RWPE1 (cell line): ENCODE measurements at places on chromosomes 7 and 10.

- DNase-seq: no peak
Measured at GRCh38 chr10:109977382-109977806, 30.4 kb upstream of the ADD3 start.

- DNase-seq: peak; percentile 5
Measured at GRCh38 chr7:114084472-114085312, 165.9 kb upstream of the PPP1R3A start.

- no peak for DNase-seq
Measured at GRCh38 chr7:143451122-143451521, 7.9 kb downstream of the TAS2R60 start.

- DNase-seq: no peak
Measured at GRCh38 chr10:19944911-19945663, 128.9 kb downstream of the PLXDC2 start.

- DNase-seq: no peak
Measured at GRCh38 chr10:30894221-30894620, 137.4 kb downstream of the ZNF438 start.

GRCh38 chr10:110138197-110138812 lies 69.1 kb upstream of the MXI1 start:
- peak; percentile 51 for DNase-seq

DNA sequence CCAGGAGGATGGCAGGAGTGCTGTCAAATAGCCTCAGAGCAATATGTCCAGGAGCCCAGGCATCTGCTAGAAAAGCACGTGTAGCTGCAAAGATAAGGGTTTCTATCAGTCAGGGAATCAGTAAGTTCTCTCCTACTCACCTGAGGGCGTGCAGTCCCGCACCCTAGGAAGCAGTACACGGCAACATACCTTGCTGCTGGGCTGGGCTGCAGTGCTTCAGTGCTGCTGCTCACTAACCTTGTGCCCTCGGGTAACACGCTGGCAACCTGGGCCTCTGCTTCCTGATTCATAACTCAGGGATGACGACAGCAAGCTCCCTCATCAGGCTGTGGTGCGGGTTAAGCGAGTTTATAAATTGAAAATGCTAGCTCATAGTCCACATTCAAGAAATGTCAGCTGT lies 29.5 kb upstream of the CCNY start:
- peak; percentile 80 for DNase-seq

DNA sequence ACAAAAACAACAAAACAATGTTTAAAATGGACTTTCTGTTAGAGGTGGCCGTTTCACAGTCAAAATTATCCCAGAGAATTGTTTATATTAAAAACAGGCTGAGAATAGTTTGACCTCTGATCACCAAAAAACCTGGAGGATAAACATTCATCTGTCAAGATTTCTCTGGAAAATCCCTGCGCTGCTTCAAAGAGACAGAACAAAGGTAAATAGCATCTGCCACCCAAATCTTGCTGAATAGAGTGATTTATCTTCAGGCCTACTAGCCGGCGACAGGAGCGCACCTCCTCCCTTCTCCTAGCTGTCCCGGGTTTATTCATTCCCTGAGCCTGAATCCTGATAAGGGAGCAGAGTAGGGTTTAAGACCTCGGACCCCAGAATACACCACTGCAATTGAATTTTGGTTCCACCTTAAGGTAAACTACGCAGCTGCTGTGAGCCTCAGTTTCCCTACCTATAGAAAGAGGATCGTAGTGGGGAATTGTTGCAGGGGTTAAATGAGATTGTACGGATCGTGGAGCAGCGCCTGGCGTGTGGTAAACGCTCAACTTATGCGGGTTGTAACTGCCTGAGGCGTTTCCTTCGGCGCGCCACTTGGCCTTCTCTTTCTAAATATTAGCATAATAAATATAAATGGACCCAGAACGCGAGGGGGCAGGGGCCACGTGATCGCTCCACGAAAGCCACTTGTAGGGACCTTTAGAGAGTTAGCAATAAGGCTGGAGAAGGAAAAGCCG lies 498 bp upstream of the ST7 start:
- peak; percentile 26 for DNase-seq

- DNase-seq: no peak
Measured at GRCh38 chr7:143487566-143487965, 9.9 kb downstream of the TAS2R41 start.

DNA sequence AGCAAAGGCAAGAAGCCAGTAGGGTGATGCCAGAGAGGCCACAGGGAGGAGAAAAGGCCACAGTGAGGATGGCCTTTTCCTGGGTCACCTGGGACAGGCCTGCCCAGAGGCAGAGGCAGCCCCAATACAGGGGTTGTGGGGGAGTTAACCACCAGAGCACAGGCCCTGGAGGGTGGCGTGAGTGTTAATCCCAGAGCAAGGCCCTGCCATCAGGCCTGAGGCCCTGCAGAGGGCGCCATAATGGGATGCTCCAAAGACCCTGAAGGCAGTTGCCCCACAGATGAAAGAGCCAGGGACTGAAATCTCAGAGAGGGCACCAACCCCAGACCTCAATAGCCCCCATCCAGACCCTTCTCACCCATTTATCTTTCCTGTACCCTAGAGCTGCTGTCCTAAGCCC lies 23.9 kb downstream of the SLC13A4 start:
- DNase-seq: no peak

DNA sequence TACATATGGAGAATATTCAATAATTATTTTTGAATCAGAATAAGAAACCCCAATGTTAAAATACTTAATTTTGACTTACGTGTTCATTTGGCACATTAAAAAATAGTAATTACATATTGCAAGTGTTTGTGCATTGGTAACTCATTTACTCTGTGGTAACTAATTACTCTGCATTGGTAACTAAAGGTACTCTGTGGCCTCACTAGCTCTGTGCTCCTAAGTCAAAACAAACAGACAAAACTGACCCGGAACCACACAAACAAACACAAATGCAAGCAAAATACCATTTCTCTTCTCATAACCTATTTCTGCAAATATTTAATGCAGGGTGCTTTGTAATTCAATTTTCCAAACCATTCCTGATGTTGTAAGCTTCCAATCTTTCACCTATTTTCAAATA lies 1244.3 kb downstream of the REEP3 start:
- DNase-seq: no peak

DNA sequence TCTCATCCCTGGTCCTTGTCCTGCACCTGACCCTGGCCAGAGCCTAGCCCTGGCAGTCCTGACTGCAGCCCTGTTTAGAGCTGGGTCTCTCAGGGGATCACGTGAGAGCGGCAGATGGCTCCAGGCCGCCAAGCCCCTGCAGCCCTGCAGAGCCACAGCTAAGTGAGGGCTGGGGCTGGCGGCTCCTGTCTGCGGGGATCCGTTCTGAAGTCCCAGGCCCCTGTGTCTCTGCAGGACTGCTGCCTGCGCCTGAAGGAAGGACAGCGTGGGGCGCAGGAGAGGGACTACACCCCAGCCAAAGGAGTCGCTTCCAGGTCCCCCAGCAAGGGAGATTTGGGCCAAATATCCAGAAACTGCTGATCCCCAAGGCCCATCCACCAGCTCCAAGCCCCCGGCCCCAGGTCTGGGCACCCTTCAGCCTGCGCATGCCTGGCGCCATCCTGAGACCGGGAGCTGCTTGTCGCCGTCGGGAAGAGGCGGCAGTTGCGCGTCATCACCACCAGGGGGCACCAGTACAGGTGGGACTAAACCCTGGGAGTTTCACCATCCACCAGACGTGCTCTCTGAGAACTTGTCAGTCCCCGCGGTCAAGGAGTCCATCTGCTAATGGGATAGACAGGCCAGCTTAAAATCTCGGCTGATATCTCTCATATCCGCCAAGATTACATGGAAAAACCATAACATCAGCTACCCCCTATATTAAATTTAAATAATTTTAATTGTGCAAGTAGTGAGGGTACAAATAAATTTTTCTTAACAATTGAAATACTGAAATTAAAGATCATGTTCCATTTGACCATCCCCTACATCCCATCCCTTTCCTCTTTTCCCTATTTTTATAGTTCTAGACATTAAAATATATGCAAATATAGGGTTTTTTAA lies 25.1 kb upstream of the GHRHR start:
- DNase-seq: peak; percentile 79

DNA sequence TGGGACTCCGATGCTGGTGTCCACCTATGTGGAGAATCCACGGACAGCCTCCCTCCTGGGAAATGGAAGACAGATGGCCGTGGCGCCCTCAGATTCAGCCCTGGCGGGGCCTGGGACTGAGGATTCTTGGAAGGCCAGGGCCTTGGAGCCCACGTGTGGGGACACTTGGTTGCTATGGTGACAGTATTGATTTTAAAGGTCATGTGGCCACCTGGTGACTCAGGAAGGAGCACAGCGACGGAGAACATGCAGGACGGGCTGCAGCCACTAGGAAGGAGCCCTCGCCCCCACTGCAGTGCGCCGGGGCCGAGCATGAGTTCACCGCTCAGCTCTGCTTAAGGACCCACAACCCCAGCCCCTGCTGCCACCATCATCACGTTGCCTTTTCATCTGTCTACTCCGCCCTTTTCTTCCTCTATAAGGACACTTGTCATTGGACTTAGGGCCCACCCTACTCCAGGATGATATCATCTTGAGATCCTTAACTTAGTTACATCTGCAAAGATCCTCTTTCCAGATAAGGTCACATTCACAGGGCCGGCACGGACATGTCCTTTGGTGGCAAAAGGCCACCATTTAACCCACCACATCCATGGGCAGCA lies 3.7 kb upstream of the STK32C start:
- no peak for DNase-seq

- no peak for DNase-seq
Measured at GRCh38 chr10:124597846-124598165, 136.2 kb downstream of the LHPP start.

DNA sequence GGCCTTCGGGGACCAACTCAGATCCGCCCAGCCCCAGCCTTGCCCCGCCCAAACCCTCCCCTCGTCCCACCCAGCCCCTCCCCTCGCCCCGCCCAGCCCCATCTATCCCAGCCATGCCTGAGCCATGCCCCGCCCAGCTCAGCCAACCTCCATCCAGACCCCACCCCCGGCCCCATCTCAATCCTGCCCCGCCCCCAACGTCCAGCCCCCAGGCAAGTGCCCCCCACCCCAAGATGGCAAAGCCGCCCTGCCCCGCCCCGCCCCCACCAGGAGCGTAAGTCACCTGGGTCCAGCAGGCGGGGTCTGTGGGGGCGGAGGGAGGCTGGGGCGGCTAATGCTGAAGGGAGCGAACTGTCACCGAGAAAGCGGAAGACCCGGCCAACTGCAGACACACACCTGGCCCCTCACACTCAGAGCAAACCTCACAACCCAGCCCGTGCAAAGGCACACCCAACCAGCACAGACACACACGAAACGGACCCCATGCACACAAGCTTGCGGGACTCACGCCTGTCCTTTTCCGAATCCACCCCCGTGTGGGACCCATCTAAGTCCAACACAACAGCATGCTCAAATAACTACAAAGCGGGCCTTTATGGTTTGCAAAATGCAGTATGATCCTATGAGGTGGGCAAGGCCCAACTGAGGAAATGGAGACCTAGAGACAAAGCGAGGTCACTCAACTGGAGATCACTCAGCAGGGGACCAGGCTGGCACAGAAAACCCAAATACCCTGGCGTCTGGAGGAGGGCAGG lies 11.5 kb upstream of the OGA start:
- DNase-seq: peak; percentile 78

- no peak for DNase-seq
Measured at GRCh38 chr10:101027106-101027720, 3.7 kb downstream of the PDZD7 start.

GRCh38 chr7:24834128-24834798 lies 77.0 kb upstream of the GSDME start:
- no peak for DNase-seq

GRCh38 chr10:13820119-13820963 lies 233.6 kb downstream of the PRPF18 start:
- DNase-seq: no peak

DNA sequence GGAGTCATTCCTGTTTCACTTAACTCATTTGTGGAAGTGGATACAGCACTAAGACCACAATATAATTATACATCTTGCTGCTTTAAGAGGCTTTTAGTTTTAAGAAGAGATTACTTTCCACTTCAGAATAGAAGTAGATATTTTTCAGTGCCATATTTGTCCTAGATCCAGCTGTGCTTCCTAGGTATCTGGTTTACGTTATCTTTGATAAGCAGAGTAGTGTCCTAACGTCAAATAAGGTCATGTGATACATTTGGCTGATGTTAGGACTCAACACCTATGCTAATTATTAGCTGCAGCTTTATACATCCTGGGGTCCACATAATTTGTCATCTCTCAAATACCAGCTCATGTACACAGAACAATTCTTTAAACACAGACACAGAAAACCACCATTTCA lies 196.2 kb upstream of the SMIM30 start:
- DNase-seq: no peak

GRCh38 chr10:119343011-119343601 lies 135.7 kb downstream of the GRK5 start:
- no peak for DNase-seq

DNA sequence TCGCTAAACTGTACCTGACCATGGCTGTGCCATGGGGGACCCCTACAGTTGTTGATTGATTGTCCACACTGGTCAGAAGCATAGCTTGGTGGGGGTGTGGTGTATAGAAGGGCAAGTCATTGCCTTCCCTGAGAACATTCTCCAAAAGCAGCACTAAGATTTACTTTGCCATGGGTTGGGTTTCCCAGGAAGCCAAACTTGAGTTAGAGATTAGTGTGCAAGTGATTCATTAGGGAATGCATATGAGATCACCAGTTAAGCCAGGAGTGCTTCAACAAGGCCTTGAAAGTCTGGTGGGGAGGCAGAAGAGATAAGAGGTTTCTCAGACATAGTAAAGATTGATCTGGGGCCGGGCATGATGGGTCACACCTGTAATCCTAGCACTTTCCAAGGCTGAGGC lies 21.4 kb upstream of the TPST1 start:
- DNase-seq: no peak

GRCh38 chr7:90789736-90790306 lies 193.7 kb downstream of the CDK14 start:
- DNase-seq: no peak

- peak; percentile 33 for DNase-seq
Measured at GRCh38 chr7:106312099-106312871, 27.5 kb upstream of the NAMPT start.

GRCh38 chr10:19651549-19651948 lies 164.7 kb upstream of the PLXDC2 start:
- DNase-seq: no peak

DNA sequence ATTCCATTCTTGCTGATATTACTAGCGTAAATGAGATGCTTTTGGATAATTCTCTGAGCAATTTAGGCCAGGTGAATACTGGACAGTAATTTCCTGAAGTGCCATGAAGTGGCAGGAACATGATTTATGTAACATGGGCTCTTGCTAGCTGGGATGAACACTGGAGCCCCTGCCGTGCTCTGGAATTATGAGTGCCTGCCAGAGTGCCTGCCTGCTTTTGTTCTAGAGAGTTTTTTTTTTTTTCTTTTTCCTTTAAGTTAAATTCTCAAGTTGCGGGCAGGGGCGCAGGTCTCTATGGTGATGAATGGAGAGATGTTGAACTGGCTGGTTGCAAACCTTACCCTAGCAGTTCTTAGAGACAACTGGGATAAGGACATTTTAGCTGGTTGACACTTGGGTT lies 165.9 kb downstream of the AUTS2 start:
- no peak for DNase-seq

DNA sequence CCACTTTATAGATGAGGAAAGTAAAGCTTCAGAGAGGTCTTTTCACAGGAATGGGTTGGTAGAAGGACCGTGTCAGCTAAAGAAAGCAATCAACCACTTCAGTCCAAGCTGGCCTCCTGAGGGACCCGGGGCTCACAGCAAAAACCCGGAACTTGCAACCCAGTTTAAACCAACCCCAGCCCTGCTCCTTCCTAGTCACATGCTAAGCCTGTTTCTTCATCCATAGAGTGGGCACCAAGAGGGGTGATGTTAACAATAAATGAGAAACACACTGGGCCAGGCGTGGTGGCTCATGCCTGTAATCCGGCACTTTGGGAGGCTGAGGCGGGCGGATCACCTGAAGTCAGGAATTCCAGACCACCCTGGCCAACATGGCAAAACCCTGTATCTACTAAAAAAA lies 12.1 kb upstream of the NPFFR1 start:
- DNase-seq: no peak
